ENCODE measurements at places on chromosomes 16 and 17. TPM values are rescaled to one million over a fixed set of nuclear protein-coding genes. Genes with fewer than 3 reads are reported as not detected.

Gene CCL16
- total RNA-seq = not detected

Gene WDR59
- 130 TPM for total RNA-seq

Gene VASN
- total RNA-seq = 0.34 TPM

DNA sequence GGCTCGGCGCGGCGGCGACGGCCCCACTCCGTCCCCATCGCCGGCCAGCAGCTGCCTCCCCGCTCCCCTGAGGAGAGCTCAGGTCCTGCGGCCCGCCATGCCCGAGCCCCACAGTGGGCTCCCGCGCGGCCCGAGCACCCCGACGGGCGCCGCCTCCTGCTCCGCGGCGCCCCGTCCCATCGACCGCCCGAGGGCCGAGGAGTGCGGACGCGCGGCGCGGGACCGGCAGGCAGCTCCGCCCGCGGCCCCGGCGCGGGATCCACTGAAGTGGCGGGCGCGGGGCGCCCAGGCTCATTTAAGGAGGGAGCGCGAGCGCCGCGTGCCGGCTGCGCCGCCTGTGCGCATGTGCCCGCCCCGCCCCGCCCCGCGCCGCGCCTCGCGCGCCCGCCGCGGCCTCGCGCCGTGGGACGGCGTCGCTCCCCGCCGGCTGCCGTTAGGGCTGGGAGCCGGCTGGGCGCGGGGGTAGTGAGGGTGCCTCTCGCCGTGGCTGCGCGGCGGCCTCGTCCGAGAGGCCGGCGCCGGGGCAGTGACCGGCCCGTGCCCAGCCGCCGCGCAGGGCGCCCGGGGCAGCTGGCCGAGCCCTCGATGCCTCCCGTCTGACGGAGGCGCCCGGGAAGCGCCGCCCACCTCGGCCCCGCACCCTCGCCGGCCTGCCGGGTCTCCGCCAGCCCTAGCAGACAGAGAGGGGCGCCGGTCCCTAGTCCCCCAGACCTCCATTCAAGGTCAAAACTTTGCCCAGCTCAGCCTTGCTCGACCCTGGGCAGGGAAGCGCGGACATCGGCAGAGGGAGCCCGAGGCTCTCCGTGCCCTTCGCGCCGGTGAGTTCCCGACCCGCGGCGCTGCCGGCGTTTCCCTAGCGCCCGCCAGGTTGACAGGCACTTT lies at the start of gene NETO2:
TSS of gene NETO2 (minus strand) at position 269 of the 882 bp plus-strand sequence. CDS start 333 bp downstream, outside the sequence.
- peaks cover 12% of the 10 kb centered on the region for H3K4me1 ChIP-seq
- H3K36me3 ChIP-seq = peaks cover 5% of the 10 kb centered on the region
- peak; percentile 33 for DNase-seq
- H3K4me3 ChIP-seq = peak within 1 kb of the TSS; percentile 88
- peaks cover 31% of the 10 kb centered on the region for H3K27me3 ChIP-seq

GRCh38 chr16:47984669-47985068 lies 171.1 kb downstream of the ABCC12 start:
- no peak overlapping the region for H3K4me3 ChIP-seq
- no peak for DNase-seq
- H3K4me1 ChIP-seq = no peaks in the 10 kb centered on the region
- no peaks in the 10 kb centered on the region for H3K36me3 ChIP-seq

Gene HEXD
- total RNA-seq = 122 TPM

Gene TMIGD1
- total RNA-seq = not detected

Gene NHERF2
- 5.3 TPM for total RNA-seq
